Activated CD4-positive, alpha-beta T cell treated with anti-CD3 and anti-CD28 coated beads for 36 hours (primary cell): ENCODE measurements at places on chromosomes 7 and 10.

DNA sequence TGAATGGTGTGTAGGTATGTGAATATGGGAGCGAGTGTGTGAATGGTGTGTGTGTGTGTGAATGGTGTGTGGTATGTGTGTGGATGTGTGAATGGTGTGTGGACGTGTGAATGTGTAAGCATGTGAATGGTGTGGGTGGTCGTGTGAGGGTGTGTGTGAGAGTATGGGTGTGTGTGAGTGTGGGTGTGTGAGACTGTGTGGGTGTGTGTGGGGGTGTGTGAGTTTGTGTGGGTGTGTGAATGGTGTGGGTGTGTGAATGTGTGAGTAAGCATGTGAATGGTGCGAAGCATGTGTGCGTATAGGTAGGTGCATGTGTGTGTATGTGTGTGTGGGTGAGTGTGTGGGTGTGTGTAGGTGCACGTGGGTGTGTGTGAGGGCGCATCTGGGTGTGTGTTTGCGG is 160.7 kb upstream of the COBL start:
- no peak for DNase-seq
- no peaks in the 10 kb centered on the region for H3K4me1 ChIP-seq
- no peak overlapping the region for H3K27ac ChIP-seq
- no peaks in the 10 kb centered on the region for H3K36me3 ChIP-seq
- no peaks in the 10 kb centered on the region for H3K27me3 ChIP-seq

DNA sequence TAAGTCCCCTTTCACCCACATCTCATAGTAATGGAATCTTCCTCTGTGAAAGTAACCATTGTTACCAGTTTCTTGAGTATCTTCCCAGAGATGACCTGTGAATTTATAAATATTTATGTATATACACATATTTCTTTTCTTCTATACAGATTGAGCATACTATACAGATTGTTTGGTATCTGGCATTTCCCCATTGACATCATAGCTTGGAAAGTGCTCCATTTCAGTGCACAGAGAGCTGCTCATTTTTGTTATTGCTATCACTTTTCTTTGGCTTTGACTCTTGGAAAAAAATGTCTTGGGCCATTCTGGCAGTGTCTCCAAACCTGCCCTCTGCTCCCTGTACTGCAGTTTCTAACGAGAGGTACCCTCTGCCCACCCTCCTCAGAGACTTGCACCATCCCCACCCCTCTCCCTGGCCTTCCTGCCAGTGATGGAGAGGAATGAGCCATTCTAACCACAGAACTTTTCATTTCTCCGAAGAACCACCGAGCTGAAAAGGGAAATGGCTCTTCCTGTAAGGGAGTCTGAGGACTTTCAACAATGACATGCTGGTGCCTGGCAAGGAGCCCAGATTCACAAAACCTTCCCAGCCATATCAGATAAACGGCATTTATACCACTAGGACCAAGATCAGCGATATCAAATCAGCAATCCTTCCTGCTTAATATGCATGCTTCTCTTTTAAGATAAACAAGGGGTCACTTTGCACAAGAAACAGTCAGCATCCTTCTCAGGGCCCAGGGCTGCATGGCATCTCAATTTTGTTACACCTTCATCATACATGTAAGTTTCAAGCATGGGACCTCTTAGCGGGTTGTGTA is 19.7 kb upstream of the CCSER2 start:
- peaks cover 37% of the 10 kb centered on the region for H3K4me1 ChIP-seq
- peak; percentile 75 for DNase-seq
- H3K36me3 ChIP-seq: peaks cover 2% of the 10 kb centered on the region
- H3K27me3 ChIP-seq: no peaks in the 10 kb centered on the region

- DNase-seq: no peak
- H3K27me3 ChIP-seq: peaks cover 82% of the 10 kb centered on the region
- no peak overlapping the region for H3K27ac ChIP-seq
- H3K36me3 ChIP-seq: no peaks in the 10 kb centered on the region
- peaks cover 10% of the 10 kb centered on the region for H3K4me1 ChIP-seq
- H3K4me3 ChIP-seq: no peak overlapping the region
Measured at GRCh38 chr7:27248911-27249723, 6.5 kb downstream of the EVX1 start.

DNA sequence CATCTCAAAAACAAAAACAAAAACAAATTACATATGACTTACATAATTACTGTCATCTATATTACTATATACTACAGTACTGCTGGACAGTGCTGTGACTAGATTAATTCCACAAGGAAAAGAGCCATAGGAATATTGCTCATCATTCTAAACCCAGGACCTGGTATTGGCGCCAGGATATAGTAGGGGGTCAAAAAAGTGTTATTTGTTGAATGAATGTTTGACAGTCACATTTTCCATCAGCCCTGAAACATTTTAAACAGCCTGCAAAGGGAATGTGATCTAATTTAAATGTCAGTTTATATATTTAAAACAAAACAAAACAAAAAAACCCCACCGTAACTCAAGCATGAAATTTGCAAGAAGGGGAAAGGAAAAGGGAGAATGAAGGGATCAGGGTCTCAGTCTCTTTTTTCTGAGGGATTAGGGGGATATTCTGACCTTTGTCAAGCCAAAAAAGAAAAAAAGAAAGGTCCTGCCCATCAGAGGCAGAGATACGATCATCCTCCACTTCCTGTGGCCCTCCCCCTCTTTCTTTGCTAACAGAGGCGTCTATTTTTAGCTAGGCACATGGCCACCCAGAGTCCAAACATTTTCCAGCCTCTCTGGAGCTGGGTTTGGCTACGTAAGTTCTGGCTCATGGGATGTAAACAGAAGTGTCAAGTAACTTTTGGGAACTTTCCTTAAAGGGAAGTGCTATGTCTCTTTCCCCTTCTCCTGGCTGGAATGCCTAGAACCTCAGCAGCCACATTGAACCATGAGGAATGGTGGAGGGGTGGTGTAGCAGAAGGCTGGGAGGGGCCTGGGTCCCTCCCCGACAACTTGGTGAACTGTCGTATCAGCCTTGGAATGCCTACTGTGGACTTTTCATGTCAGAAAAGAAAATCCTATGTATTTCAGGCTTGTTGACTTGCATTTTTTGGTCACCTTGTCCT is 44.6 kb upstream of the DLG5 start:
- H3K27me3 ChIP-seq: no peaks in the 10 kb centered on the region
- no peak for DNase-seq
- peaks cover 10% of the 10 kb centered on the region for H3K4me1 ChIP-seq

GRCh38 chr7:132604121-132604520 is 27.9 kb upstream of the PLXNA4 start:
- H3K4me3 ChIP-seq: no peak overlapping the region
- no peak for DNase-seq
- no peak overlapping the region for H3K27ac ChIP-seq
- peaks cover 2% of the 10 kb centered on the region for H3K4me1 ChIP-seq

- H3K36me3 ChIP-seq: no peaks in the 10 kb centered on the region
- no peak overlapping the region for H3K4me3 ChIP-seq
- H3K4me1 ChIP-seq: peaks cover 8% of the 10 kb centered on the region
- peak; percentile 56 for DNase-seq
- H3K27ac ChIP-seq: no peak overlapping the region
- H3K27me3 ChIP-seq: no peaks in the 10 kb centered on the region
Measured at GRCh38 chr10:44010873-44011602, 362.4 kb upstream of the ZNF32 start.

- H3K4me1 ChIP-seq: peaks cover 6% of the 10 kb centered on the region
- H3K27me3 ChIP-seq: peaks cover 14% of the 10 kb centered on the region
- H3K4me3 ChIP-seq: peak overlapping the region; percentile 65
Measured at GRCh38 chr7:105580022-105580740, 1.1 kb downstream of the EFCAB10 start.

DNA sequence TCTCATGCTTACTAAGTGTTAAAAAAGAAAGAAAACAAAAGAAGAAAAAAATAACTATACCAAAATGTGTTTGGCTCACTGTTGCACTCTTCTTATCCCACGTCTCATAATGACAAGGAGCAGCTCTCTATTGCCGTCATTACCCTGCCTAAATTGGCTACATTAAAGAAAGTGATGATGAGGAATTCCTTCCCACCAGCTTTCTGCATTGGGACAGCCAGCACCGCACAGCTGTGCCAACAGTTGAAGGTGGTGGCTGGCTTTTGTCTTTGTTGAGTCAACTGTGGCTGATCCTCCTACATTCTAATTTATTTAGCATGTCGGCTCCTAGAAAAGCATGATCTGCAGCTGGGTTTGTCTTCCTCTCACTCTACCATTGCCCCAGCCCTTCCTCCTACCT is 751.8 kb downstream of the KCNMA1 start:
- DNase-seq: no peak
- H3K27ac ChIP-seq: no peak overlapping the region
- no peak overlapping the region for H3K4me3 ChIP-seq

GRCh38 chr7:78345979-78346378 is 547.4 kb downstream of the PHTF2 start:
- H3K27me3 ChIP-seq: no peaks in the 10 kb centered on the region
- no peaks in the 10 kb centered on the region for H3K36me3 ChIP-seq
- no peak overlapping the region for H3K27ac ChIP-seq
- DNase-seq: no peak
- no peaks in the 10 kb centered on the region for H3K4me1 ChIP-seq

DNA sequence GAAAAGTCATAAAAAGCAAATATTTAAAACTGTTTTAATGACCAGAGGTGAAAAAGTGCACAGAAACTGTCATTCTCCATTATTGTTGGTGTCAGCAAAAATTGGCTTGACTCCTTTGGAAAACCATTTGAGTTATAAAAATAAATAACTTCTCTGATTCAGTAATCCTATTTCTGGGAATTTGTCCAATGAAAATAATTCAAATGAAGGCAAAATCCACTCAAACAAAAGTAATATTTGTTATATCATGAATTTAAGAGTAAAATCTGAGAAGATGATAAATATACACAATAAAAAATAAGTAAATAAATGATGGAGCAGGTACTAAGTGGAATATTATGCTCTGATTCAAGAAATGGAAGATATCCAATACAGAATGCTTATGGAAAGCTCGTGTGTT is 326.6 kb upstream of the KLF6 start:
- no peaks in the 10 kb centered on the region for H3K36me3 ChIP-seq
- H3K27me3 ChIP-seq: peaks cover 4% of the 10 kb centered on the region
- H3K27ac ChIP-seq: no peak overlapping the region
- no peak overlapping the region for H3K4me3 ChIP-seq
- DNase-seq: no peak

DNA sequence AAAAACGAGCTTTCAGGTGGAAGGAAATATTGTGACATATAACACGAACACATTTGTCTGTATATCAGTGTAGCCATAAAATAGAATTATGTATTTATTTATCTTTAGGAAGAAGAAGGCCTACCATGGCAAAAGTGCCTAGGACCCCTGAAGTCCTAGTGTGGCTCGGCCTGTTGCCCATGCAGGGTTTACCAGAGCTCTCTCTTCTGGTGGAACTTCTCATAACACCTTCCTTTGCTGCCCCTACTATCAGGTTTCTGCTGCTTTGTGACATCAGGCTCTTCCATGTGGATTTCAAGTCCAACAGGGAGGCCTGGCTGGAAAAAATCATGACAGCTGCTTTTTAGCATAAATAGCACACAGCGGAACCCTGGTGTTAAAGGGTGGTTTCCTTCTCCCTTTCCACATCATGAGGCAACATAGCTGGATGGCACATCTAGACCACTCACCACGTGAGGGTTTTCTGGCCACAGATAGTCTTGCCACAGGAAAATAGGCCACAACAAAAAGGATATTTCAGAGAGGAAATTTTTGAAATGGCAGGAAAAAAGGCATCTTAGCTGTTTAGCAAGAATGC is 44.8 kb upstream of the ADO start:
- no peaks in the 10 kb centered on the region for H3K27me3 ChIP-seq
- no peaks in the 10 kb centered on the region for H3K36me3 ChIP-seq
- H3K27ac ChIP-seq: no peak overlapping the region
- no peak for DNase-seq

GRCh38 chr10:75159519-75159918 is 48.1 kb downstream of the SAMD8 start:
- H3K27me3 ChIP-seq: no peaks in the 10 kb centered on the region
- peak overlapping the region; percentile 17 for H3K27ac ChIP-seq
- peaks cover 17% of the 10 kb centered on the region for H3K4me1 ChIP-seq

DNA sequence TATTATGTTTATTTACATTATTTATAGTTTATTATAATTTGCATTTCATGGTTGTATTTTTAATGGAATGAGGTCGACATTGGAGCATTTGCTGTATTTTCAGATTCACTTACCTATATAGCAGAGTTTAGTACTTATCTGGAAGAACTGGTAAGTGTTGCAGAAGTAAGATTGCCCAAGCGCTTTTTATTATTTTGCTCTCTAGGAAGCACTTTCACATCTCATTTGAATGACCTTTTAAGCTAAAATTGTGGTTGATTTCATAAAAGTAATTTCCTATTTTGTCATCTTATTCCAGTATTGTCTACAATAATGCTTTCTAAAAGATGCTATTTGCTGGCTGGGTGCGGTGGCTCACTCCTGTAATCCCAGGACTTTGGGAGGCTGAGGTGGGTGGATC is 28.6 kb downstream of the SEC61A2 start:
- no peak overlapping the region for H3K4me3 ChIP-seq
- no peak for DNase-seq
- H3K36me3 ChIP-seq: peaks cover 40% of the 10 kb centered on the region
- peaks cover 2% of the 10 kb centered on the region for H3K4me1 ChIP-seq

GRCh38 chr7:2120841-2121830 is 111.6 kb downstream of the MAD1L1 start:
- H3K4me3 ChIP-seq: no peak overlapping the region
- no peaks in the 10 kb centered on the region for H3K27me3 ChIP-seq
- no peak overlapping the region for H3K27ac ChIP-seq

- H3K27ac ChIP-seq: no peak overlapping the region
- DNase-seq: no peak
- H3K4me1 ChIP-seq: no peaks in the 10 kb centered on the region
- no peak overlapping the region for H3K4me3 ChIP-seq
- no peaks in the 10 kb centered on the region for H3K27me3 ChIP-seq
- H3K36me3 ChIP-seq: no peaks in the 10 kb centered on the region
Measured at GRCh38 chr7:101747879-101748345, 69.5 kb upstream of the CUX1 start.

DNA sequence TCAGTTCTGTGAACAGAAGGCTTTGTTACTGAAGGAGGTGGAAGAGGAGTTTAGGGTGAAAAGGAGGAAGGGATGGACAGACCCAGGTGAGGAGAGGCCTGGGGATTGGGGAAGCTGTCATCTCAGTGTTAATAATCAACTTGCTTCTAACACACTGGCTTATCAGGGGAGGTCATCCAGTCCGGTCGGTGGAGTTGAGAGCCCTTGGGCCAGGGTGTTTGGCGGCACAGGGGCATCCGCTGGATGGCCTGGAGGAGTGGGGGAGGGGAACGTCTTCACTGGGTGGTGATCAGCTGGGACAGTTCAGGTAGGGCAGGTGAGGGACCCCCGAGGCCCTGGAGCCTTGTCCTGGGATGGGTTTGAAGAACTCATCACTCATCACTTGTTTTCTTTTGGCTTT is 33.9 kb downstream of the SHH start:
- no peak overlapping the region for H3K4me3 ChIP-seq
- no peak overlapping the region for H3K27ac ChIP-seq
- H3K36me3 ChIP-seq: peaks cover 56% of the 10 kb centered on the region
- no peaks in the 10 kb centered on the region for H3K27me3 ChIP-seq
- DNase-seq: no peak

DNA sequence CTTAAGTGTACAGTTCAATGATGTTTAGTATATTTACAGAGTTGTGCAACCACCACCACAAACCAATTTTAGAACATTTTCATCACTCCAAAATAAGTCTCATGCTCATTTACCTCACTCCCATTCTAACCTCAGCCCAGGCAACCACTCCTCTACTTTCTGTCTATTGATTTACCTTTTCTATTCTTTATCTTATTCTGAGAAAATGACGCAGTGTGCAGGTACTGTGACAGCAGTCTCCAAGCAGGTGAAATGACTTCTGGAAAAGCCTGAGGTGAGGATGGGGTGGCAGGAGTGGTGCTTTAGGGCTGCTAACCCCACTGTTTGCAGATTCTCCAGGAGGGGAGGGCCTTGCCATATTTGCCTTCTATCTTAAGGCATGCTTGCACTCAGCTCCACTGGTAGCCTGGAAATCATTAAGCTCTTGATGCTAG is 39.5 kb downstream of the GARS1 start:
- no peak overlapping the region for H3K4me3 ChIP-seq
- peaks cover 58% of the 10 kb centered on the region for H3K36me3 ChIP-seq
- no peak overlapping the region for H3K27ac ChIP-seq
- no peak for DNase-seq
